ENCODE measurements at places on chromosomes 16 and 17.

DNA sequence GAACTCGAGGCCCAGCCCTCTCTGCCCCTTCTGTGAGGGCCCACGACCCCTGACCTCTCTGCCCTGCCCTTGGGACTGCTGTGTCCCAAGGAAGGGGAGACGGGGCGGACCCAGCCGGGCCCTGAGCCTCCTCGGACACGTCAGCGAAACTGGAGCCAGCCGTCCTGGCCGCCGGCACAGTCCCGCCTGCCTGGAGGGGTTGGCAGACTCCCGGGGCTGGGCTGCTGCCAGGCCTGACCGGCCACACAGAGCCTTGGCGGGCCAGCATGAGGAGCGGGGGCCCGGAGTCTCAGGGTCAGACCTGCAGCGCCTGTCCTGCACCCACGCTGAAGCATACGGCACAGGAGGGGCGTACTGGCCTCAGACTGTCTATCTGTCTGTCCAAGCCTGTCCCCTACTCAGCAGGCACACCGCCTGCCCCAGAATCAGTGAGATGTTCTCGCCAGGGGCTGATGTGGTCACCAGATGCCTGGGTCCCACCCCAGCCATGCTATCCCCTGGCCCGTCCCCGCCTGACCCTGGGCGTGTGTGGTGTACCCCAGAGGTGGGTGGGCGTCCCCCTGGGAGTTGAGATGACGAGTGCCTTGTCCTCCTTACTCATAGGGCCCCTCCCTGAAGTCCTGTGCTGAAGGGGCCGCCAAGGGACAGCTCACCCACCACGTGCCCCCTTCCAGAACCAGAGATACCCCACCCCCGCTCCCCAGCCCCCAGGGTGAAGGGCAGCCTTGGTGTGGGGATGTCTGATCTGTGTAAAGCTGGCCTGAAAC, 4.7 kb downstream of the VASN start:
- DNase-seq: peak; percentile 68

- DNase-seq: no peak
These were observed 45.0 kb upstream of the CLEC3A start for GRCh38 chr16:77977339-77977738.

DNA sequence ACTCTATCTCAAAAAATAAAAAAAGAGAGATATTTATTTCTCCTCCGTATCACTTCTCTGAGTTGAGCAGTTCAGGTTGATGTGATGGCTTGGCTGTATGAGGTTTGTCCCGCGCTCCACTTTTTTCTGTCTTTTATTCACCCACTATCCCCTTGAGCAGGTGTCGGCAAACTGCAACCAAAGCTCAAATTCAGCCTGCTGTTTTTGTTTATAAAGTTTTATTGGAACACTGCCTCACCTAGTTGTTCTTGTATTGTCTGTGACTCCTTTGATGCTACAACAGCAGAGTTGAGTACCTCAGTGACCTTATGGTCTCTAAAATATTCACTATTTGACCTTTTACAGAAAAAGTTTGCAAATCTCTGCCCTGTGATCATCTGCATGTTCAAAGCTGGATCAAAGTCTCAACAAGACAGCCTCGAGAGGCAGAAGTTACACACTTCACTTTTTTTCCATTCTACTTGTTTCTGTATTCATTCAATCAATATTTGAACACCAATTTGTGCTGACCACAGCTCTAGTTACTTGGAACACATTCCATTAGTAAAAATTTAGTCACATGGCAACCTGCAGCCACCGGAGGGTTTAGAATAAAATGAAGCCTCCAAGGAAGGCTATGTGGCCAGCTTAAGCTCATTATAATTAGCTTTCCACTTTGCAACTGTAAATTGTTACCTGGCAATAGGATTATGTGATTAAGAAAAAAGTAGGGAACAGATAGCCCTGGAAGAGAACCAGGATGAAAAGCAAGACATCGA, 945.8 kb downstream of the KCNJ2 start:
- DNase-seq: no peak

- no peak for DNase-seq
These were observed 617 bp upstream of the SCRN2 start for GRCh38 chr17:47841488-47842291.

DNA sequence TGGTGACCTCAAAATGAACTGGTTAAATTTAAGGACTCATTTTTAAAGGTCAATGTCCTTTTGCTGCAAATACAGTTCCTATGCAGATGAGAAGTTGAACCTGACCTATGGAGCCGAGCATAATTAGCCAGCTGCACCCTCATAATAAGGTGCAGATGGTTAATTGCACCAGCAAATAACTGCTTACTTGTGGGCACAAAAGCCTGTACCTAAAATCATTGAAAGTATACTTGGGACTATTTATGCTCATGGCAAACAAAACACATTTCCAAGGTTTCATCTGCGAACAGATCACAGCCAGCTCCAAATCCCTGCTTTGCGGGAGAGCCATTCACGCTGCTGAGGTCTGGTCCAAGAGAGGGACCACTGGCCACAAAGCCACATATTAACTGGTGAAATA, 13.0 kb downstream of the HYDIN start:
- no peak for DNase-seq
